ENCODE measurements at places on chromosomes 2 and 18. TPM values are rescaled to one million over a fixed set of nuclear protein-coding genes. Genes with fewer than 3 reads are reported as not detected.

CRACDL gene
- total RNA-seq = 11.5 TPM

HES6 gene
- 79.5 TPM for total RNA-seq

LIMS2 gene
- total RNA-seq = 6.6 TPM

IL37 gene
- 0.99 TPM for total RNA-seq

SMAD2 gene
- total RNA-seq = 133 TPM

SULT1C2 gene
- total RNA-seq = 5.3 TPM

AQP12A gene
- total RNA-seq = 20.5 TPM

GLI2 gene
- total RNA-seq = 1.3 TPM

SPP2 gene
- not detected for total RNA-seq

LYPD6B gene
- total RNA-seq = 2.6 TPM

TLX2 gene
- 0.40 TPM for total RNA-seq

PHOSPHO2 gene
- total RNA-seq = 7.0 TPM

DSG1 gene
- total RNA-seq = not detected

USP14 gene
- total RNA-seq = 36.0 TPM

TACR1 gene
- not detected for total RNA-seq

CHRND gene
- total RNA-seq = not detected

KCNK3 gene
- total RNA-seq = 1.5 TPM

CD28 gene
- total RNA-seq = 1.9 TPM

KCTD1 gene
- 13.6 TPM for total RNA-seq

TTC32 gene
- total RNA-seq = 9.0 TPM

PSMD1 gene
- total RNA-seq = 74.1 TPM

SEPTIN10 gene
- 69.8 TPM for total RNA-seq

FRZB gene
- 12.8 TPM for total RNA-seq

RAB6C gene
- total RNA-seq = not detected

SKOR2 gene
- not detected for total RNA-seq

TMEM247 gene
- total RNA-seq = not detected

BOK gene
- 8.3 TPM for total RNA-seq

ALPI gene
- 27.1 TPM for total RNA-seq

PCARE gene
- not detected for total RNA-seq

NEU2 gene
- total RNA-seq = not detected

Data from colonic mucosa (tissue), 4 donors.